G401 (cell line): ENCODE measurements at places on chromosomes 6 and 20.

DNA sequence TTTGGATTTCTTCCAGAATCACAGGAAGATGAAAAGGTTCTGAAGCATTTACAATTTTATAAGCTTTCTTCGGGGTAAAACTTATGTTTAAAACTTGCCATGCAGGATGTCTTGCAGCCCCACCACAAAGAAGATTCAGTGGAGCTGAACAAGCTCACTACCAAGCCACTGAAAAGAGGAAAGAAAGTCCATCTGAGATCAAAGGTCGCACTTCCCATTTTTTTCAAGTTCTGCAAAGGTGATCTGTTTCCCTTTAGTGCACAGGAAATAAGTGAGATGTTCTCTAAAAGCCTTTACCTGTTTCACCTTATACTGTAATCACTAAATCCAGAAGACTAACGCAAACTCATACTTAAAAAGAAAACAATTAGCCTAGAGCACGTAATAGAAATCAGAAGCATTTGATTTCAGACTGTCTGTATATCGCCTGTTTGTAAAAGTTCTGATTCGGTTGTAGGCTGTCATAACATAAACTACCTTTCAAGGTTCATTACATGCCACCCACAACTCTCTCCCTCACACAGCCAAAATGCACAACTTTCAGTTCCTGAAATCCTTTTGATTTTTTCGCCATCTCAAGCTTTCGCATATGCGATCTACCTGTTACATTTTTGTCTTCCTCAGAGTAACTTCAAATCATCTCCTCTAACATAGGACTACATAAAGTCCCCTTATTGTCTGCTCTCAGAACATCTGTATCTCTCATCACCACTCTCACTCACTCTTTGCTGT is 1.8 kb downstream of the ECHDC1 start:
- no peak for DNase-seq

- DNase-seq: no peak
These were observed 254.8 kb upstream of the CHD6 start for GRCh38 chr20:41872930-41873329.

DNA sequence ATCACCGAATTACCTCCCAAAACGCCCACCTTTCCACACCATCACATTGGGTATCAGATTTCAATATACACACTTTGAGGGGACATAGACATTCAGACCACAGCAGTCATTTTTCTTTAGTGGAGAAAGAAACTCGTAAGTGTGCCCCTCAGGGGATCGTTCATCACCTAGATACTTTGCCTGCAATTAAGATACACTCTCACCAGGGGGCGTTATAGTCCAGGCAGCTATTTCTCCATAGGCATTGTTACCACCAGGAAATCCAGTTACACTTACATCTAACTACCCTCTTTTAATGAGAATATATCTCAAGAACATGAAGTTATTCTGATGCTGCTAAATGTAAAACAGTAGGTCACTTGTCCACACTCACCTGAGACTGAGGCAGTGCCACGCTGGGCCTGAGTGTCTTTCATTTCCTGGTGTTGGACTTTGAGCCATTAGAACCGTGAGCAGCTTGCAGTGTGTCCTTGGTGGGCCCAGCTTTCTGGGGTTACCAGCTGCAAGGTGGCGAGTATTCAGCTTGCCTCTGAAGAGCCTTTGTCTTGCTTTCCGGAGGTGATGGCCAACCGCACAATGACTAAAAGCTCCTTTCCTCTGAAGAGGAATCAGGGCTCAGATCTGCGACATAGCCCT is 35.1 kb upstream of the UNC93A start:
- DNase-seq: no peak

- DNase-seq: no peak
These were observed at the start of gene FERMT1 for GRCh38 chr20:6122873-6123648. Gene FERMT1 (minus strand): TSS chr20:6123030. CDS start chr20:6119554, 3,476 bp downstream.

- DNase-seq: no peak
These were observed 9.2 kb downstream of the GUCA1B start for GRCh38 chr6:42185597-42185996.

GRCh38 chr20:62233684-62234083 is 4.6 kb upstream of the OSBPL2 start:
- DNase-seq: no peak

DNA sequence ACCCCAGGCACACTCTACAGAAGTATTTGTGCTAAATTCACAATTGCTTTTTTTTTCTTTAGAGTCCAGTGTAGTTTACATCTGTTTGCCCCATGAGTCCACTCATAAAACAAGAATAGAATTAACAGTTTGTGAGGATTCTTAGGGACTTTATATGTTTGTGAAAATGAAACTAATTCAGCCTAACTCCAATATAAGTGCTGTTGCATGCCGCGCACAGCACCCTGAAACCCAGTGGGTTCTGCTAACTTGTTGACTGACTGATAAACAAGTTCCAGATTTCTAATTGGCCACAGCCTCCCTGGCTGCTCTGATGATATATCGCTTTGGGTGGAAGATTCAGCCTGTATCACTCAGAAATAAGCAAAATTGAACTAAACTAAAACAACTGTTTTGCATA is 561.4 kb downstream of the PKHD1 start:
- no peak for DNase-seq
